Progenitor cell of endocrine pancreas (in vitro differentiated cells): ENCODE measurements at places on chromosomes 1 and 21.

DNA sequence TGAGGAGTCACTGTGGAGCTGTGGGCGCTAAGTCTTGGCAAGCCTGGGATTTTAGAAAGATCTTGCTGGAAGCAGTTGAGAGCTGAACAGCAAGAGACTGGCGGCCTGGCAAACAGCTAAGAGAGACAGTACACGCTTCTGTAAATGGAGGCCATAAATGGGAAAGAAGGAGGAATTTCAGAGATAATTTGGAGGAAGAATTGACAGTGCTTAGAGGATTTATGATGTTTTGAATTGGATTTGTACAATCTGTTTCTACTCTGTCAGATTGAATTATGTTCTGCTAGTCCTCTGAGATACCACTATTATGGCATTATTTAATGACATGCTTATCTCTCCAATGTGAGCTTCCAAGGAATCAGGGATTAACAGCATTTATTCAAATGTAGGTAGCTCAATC is 50.1 kb downstream of the ABCA4 start:
- no peak for DNase-seq

GRCh38 chr1:159983681-159984080 is 29.6 kb upstream of the SLAMF9 start:
- DNase-seq: no peak

GRCh38 chr1:115071012-115071664 is 18.2 kb downstream of the TSPAN2 start:
- no peak for DNase-seq

- DNase-seq: peak; percentile 18
Observed at GRCh38 chr1:207579436-207579799, 65.5 kb upstream of the CR1L start.

- DNase-seq: no peak
Observed at GRCh38 chr21:33244082-33244778, 14.5 kb downstream of the IFNAR2 start.

- no peak for DNase-seq
Observed at GRCh38 chr1:214271174-214271858, 9.6 kb upstream of the SMYD2 start.

DNA sequence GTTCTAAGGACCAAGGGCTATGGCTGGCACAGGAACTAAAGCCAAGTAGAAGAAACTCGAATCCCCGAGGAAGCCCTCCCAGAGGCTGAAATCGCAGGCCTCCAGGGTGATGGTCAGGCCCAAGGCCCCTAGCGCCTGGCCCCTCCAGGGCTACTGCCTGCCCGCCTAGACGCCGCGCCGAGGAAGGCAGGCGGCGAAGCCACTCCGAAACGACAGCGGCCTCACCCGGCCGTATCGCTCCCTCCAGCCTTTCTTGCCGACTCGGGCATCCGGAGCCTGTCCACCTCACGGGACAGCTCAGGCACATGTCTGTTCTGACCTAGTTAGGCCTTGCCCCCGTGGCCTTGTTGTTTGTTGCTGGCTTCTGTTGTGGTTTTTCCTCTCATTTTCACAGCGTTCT is 9.7 kb upstream of the LHX8 start:
- no peak for DNase-seq

- DNase-seq: no peak
Observed at GRCh38 chr21:45536301-45537081, 5.7 kb downstream of the SLC19A1 start.

DNA sequence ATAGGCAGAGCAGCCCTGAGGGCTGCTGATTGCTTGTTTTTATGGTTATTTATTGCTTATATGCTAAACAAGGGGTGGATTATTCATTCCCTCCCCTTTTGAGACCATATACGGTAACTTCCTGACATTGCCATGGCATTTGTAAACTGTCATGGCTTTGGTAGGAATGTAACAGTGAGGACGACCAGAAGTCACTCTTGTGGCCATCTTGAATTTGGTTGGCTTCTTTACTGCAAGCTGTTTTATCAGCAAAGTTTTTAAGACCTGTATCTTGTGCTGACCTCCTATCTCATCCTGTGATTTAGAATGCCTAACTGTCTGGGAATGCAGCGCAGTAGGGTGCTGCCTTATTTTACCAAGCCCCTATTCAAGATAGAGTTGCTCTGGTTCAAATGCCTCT is 531.8 kb upstream of the PRMT6 start:
- DNase-seq: no peak

DNA sequence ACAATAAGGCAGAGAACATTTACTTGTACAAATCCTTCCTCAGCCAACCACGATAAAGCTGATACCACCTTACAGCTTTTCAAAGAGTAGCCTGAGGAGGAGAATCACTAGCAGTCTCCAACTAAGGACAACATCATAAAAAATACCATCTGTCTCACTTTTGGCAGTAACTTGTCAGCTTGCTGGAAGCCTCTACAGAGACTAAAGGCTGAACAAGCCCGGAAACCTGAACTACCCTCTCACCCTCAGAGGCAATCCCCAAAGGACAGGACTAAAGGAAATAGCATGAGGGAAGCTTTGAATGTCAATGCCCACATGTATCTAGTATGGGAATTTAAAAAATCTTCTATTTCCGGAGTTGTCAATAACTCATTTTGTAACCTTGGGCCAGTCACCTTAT is 10.6 kb downstream of the SRSF4 start:
- DNase-seq: no peak

DNA sequence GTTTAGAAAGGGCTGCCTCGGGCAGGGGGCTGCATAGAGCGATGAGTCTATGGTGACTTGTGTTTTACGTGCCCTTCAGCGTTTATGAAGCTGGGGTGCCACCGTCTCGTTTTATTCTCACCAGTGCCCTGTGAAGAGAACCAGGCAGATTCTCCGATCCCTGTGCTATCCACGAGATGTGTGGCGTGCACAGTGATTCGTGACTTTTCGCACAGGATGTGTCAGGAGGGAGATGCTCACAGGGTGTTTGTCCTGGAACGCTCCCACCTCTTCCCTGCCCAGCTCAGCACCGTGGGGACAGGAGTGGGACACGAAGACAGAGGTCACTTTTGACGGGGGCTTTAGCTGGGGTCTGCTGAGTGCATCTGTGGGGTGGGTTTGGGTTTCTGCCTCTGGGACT is 54.9 kb upstream of the AJAP1 start:
- no peak for DNase-seq

- DNase-seq: no peak
Observed at GRCh38 chr1:64875101-64875500, 91.2 kb downstream of the JAK1 start.

GRCh38 chr1:92901126-92901525 is 60.1 kb downstream of the DIPK1A start:
- DNase-seq: no peak

DNA sequence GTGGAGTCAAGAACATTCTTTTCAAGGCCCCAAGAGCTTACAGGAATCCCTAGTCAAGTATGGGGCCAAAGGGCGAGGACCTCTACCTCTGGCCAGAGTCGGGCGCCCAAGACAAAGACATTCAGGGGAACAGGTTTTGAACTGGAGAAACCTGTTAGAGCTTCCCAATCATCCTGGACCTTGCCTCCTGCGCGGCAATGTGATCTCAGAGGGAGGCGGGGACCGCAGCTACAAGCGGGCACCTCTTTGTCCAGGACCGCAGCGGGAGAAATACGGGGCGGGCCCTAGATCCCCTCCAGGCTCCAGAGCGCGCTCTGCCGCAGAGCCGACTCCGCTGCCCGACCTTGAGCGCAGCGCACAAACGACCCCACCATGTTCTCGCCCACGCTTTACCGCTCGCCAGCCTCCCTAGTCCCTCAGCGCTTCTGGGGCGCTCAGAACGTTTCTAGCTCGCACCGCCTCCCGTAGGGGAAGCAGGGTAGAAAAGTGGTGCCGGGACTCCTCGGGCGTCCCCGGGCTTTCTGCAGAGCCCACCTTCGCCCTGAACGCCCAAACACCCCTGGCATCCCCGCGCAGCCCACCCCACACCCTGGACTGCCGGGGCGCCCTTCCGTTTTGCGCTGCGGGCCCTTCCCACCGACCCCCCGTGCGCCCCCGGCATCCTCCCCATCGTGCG is 28.1 kb downstream of the RABIF start:
- DNase-seq: peak; percentile 66

DNA sequence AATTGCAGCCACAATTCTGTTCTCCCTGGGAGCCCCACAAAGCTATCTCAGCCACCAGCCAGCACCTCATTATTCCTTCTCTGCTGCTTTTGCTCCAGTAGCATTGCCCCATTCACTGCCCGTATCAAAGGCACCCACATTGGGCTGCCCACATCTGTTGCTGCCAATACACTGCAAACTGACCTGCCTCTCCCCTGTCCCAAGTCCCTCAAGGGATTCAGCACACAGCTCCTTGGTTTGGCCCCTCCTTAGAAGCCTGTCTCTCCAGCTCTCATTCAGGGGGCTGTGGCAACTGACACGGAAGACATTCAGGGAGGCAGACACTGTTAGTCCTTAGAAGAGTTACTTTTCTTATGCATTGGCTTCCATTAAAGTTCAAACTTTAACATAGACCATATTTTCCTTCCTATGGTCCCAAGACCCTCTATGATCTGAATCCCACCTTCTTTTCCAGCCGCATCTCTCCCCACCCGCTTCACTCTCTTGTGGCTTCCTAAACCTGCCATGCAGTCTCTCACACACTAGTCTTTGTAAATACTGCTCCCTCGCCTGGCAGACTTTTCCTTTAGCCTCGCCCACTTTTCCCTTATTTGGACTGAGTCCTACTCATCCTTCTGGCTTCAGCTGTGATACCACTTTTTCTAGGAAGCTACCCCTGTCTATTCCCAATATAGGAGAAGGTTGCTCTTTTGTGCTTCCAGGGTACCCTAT is 19.3 kb upstream of the KLHDC8A start:
- no peak for DNase-seq

DNA sequence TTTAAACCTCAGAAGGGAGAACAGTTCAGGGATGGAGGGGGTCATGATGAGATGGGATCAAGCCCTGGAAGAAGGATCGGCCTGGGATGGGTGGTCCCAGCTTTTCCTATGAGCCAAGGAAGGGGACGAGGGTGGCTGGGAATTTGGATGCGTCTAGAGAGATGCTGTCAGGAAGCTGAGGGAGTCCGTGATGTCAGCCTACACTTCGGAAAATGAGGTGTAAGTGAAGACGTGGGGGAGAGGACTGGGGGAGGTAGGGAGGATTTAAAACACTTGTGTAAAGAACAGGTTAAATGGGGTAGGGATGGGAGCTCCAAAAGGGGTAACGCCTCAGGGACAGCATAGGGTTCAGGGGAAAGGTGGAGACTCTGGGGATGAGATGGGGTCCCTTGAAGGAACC is 27.5 kb downstream of the DLGAP3 start:
- DNase-seq: no peak

GRCh38 chr1:235758931-235759330 is 107.8 kb downstream of the LYST start:
- DNase-seq: no peak

- no peak for DNase-seq
Observed at GRCh38 chr1:82606546-82606945, 805.8 kb downstream of the ADGRL2 start.

DNA sequence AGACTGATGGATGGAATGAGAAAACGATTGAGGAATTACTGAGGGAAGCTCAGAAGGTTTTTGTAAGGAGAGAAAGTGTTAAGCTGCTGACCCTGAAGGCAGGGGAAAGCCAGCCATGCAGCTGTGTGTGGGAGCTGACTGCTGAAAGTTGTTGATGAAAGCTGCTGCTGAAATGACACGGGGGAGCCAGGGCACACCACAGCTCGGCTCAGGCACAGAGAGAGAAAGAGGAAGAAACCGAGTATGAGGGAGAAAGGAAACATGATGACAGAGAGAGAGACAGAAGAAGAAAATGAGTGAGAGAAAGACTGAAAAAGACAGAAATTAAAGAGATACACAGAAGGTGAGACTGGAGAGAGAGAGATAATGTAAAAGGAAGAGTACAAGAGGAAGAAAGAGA is 115.5 kb downstream of the LRRC53 start:
- DNase-seq: no peak

DNA sequence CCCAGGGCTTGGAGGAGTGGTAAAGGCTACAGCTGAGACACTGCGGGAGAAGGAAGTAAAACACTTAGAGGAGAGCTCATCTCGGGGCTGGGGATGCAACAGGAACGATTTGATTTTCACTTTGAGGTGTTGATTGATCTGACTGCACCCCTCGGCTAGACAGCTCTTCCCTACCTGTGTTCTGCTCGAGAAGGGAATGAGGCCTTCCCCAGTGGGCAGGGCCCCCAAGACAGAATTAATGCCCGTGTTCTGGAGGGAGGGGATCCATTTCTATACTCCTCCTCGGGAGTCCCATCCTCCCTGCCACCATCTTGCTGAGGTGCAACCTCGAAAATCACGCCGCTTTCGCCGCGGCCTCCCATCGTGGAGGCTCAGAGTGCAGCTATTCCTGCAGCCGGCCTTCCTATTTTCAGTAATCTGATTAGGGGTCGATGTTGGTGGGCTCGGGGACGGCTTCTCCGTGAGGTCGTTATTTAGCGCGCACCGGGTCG is 2.4 kb downstream of the ATP2B4 start:
- no peak for DNase-seq

- no peak for DNase-seq
Observed at GRCh38 chr1:232754930-232755329, 50.3 kb upstream of the MAP10 start.

GRCh38 chr1:207958376-207959139 is 47.6 kb upstream of the CD34 start:
- DNase-seq: no peak

- DNase-seq: no peak
Observed at GRCh38 chr1:87505391-87505983, 176.8 kb downstream of the LMO4 start.

DNA sequence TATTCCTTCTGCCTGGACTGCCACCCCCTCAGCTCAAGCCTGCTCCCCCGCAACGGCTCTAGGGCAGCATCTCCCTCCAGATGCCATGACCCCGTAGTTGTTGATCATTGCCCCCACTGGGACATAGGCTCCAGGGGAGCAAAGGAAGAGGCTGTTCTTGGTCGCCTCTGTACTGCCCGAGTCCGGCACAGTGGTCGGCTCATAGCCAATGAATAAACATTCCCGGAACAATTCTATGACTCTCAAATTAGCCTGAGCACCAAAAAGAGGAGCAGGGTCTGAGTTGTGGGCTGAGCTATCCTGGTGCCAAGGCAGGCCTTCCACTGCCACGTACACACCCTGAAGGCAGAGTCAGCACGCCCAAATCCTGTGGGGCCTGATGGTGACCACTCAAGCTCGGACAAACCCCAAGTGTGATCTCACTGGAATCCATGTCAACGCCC is 33.1 kb downstream of the CAPZB start:
- DNase-seq: no peak

GRCh38 chr1:231387770-231388669 is 34.1 kb downstream of the EGLN1 start:
- DNase-seq: no peak
